ENCODE measurements at places on chromosomes 4 and X.

GRCh38 chr4:148007314-148007760, 275.4 kb downstream of the ARHGAP10 start:
- no peaks in the 10 kb centered on the region for H3K27me3 ChIP-seq
- peak overlapping the region; percentile 69 for H3K27ac ChIP-seq
- peaks cover 36% of the 10 kb centered on the region for H3K4me1 ChIP-seq
- no peaks in the 10 kb centered on the region for H3K36me3 ChIP-seq

- no peaks in the 10 kb centered on the region for H3K36me3 ChIP-seq
- no peak overlapping the region for H3K4me3 ChIP-seq
- no peak overlapping the region for H3K27ac ChIP-seq
These were observed 365.8 kb upstream of the TENM3 start for GRCh38 chr4:181877329-181877848.

- no peak for DNase-seq
- peak overlapping the region; percentile 29 for H3K4me3 ChIP-seq
- H3K4me1 ChIP-seq = no peaks in the 10 kb centered on the region
- H3K36me3 ChIP-seq = no peaks in the 10 kb centered on the region
- H3K27me3 ChIP-seq = no peaks in the 10 kb centered on the region
- H3K27ac ChIP-seq = no peak overlapping the region
These were observed 1.0 kb downstream of the SLITRK4 start for GRCh38 chrX:143634663-143635455.

DNA sequence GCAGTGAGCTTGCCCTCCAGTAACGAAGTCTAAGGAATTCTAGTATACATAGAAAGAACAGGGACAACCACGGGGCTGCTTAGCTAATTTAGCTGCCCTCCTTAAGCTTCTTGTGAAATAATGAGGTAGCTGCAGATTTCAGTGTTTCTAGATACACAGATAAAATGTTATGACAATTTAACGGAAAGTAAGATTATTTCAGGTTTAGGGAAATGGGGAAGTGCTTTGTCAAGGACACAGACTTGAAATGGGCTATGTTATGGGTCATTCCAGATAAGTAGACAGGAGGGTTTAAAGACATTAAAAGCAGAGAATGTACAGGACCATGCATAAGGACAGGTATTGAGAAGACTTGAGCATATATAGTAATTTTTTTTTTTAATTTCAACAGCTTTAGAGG, 34.2 kb upstream of the ZNF518B start:
- H3K27me3 ChIP-seq = no peaks in the 10 kb centered on the region
- no peak overlapping the region for H3K4me3 ChIP-seq
- H3K36me3 ChIP-seq = no peaks in the 10 kb centered on the region
- H3K27ac ChIP-seq = no peak overlapping the region
- H3K4me1 ChIP-seq = no peaks in the 10 kb centered on the region

DNA sequence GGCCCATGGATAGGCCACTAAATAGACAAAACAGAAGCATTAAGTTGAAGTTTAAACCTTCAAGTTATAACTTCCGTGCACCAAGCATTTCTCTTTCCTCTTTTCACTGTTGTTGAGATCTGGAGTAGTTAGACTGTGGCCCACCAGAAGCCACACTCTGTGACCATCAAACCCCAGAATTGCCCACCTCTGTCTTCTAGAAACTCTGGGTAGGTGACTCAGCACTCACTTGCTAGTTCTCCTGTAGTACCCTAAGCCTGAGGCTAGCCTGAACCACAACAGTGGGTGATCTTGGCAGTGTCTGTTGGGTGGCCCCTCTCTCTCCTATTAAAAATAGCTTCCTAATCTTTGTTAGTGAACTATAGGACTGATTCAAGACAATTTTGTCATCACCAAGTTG, 24.6 kb upstream of the CD40LG start:
- H3K27ac ChIP-seq = no peak overlapping the region
- H3K4me1 ChIP-seq = no peaks in the 10 kb centered on the region
- no peak for DNase-seq

- no peaks in the 10 kb centered on the region for H3K27me3 ChIP-seq
- H3K4me1 ChIP-seq = no peaks in the 10 kb centered on the region
- no peak overlapping the region for H3K4me3 ChIP-seq
These were observed 256.1 kb upstream of the ITM2A start for GRCh38 chrX:79623098-79623762.

- H3K4me3 ChIP-seq = no peak overlapping the region
- no peaks in the 10 kb centered on the region for H3K4me1 ChIP-seq
- no peak overlapping the region for H3K27ac ChIP-seq
- no peak for DNase-seq
These were observed 811.6 kb downstream of the GLUD2 start for GRCh38 chrX:121858867-121859647.

- H3K27me3 ChIP-seq = no peaks in the 10 kb centered on the region
- H3K27ac ChIP-seq = no peak overlapping the region
- H3K36me3 ChIP-seq = no peaks in the 10 kb centered on the region
- no peak overlapping the region for H3K4me3 ChIP-seq
- DNase-seq = no peak
These were observed 57.6 kb downstream of the PRDM5 start for GRCh38 chr4:120864969-120865368.

DNA sequence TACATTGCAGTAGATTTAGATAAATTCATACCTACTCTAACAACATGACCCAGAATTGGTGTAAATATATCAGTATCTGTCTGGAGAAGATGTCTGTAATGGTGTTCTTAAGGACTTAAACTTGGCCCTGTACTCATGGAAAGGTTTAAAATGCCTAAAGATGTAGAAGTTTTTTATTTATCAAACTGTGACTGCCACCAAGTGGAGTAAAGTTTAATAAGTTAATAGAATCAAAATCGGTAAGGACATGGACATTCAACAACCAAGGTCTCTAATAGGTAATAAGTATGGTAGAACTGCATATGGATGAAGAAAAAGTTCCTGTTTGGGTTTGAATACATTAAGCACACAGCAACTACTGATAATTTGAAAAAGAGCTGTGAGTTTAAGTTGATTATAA, 474.0 kb upstream of the NDST3 start:
- H3K27ac ChIP-seq = no peak overlapping the region
- H3K4me3 ChIP-seq = no peak overlapping the region
- H3K36me3 ChIP-seq = no peaks in the 10 kb centered on the region
- no peak for DNase-seq
- no peaks in the 10 kb centered on the region for H3K27me3 ChIP-seq

DNA sequence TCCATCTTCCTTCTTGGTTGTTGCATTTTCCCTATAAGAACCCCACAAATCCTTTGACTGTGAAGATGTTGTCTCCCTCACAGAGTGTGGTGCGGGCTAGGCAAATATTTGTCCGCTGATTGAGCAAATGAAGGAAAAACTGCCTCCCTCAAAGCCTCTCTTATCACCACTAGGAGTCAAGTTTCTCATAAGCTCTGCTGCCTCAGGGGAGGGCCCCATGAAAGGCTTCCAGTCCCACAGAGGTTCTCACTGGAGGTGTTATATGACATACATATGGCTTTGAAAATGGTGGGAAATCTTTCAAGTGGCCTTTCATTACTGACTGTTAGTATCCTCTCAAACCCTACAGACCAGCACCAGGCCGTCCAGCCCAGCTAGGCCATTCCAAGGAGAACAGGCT, 9.3 kb downstream of the VGLL1 start:
- H3K27me3 ChIP-seq = no peaks in the 10 kb centered on the region
- H3K4me3 ChIP-seq = no peak overlapping the region
- no peak overlapping the region for H3K27ac ChIP-seq
- no peaks in the 10 kb centered on the region for H3K36me3 ChIP-seq

DNA sequence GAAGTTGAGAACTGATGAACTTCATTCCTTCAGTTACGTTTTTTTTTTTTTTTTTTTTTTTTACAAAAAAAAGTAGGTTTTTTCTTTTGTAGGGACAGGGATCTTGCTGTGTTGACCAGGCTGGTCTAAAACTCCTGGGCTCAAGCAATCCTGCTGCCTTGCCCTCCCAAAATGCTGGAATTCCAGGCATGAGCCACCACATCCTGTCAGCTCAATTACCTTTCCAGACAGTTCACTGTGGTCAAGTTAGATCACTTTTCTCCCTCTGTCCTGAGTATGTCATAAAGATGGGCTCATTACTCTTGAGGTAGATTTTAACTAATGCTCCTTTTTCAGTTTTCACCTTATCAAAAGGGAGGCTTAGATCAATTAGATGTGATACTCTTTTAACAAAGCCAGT, 10.8 kb upstream of the NR3C2 start:
- H3K27ac ChIP-seq = no peak overlapping the region
- no peaks in the 10 kb centered on the region for H3K4me1 ChIP-seq
- no peak for DNase-seq
- no peak overlapping the region for H3K4me3 ChIP-seq

GRCh38 chr4:109011241-109012026, 248.6 kb upstream of the ETNPPL start:
- no peak for DNase-seq
- H3K36me3 ChIP-seq = no peaks in the 10 kb centered on the region
- H3K4me1 ChIP-seq = no peaks in the 10 kb centered on the region

DNA sequence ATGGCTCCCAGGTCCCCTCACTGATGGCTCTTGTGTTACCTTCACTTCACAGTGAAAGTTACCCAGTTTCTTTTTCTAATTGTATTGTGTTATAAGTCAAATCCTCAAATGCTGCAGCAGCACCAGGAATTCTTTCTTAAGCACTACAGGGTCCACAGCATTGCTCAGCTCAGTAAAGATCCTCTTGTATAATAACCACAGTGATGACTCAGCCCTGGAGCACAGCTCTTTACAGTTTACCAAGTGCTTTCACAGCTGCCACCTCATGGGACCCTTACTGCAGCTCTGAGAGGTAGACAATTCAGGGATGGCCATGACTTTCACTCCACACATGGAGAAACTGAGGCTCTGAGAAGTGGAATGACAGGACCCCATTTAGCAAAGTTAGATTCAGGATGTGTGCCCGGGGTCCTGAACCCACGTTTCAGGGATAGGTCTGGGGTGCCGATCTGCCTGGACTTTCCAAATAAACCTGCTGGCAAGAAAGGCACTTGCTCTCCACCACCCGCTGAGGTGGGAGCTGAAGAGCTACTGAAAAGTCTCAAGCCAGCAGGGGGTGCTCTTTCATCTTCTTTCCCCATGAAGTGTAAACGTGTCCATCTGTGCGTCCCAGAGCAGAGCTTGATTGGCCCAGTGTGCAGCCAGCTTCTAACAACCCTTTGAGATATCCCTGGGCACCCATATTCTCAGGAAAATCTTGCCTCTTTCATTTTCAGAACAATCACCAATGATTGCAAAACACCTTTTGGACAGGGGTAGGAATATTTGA, 35.7 kb upstream of the GABRQ start:
- no peaks in the 10 kb centered on the region for H3K4me1 ChIP-seq
- H3K27ac ChIP-seq = no peak overlapping the region
- no peak for DNase-seq
- no peaks in the 10 kb centered on the region for H3K36me3 ChIP-seq
- H3K4me3 ChIP-seq = no peak overlapping the region
- no peaks in the 10 kb centered on the region for H3K27me3 ChIP-seq

- no peak for DNase-seq
- no peaks in the 10 kb centered on the region for H3K36me3 ChIP-seq
- H3K4me3 ChIP-seq = no peak overlapping the region
- H3K4me1 ChIP-seq = no peaks in the 10 kb centered on the region
These were observed 38.5 kb downstream of the HPGD start for GRCh38 chr4:174483792-174484191.

DNA sequence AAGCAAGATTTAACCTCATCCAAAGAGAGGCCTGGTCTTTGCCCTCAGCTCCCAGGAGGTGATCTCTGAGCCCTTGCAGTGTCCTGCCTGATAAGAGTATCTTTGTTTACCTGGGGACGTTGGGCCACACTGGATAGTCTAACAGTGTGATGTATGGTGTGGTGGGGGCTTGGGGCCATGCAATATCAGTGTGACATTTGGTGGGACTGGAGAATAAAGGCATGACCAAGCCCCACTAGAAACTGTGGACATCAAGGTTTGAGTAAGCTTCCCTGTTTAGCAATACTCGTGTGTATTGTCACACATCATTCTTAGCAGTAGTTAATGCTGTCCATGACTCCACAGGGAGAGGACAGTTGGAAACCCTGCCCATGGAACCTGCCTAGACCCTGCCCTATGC, 34.4 kb downstream of the BBS12 start:
- H3K27ac ChIP-seq = no peak overlapping the region
- H3K4me1 ChIP-seq = no peaks in the 10 kb centered on the region
- H3K4me3 ChIP-seq = no peak overlapping the region
- H3K36me3 ChIP-seq = no peaks in the 10 kb centered on the region
- no peaks in the 10 kb centered on the region for H3K27me3 ChIP-seq

GRCh38 chr4:111535792-111536191, 609.5 kb upstream of the FAM241A start:
- no peak overlapping the region for H3K4me3 ChIP-seq
- H3K36me3 ChIP-seq = no peaks in the 10 kb centered on the region
- H3K27ac ChIP-seq = no peak overlapping the region

DNA sequence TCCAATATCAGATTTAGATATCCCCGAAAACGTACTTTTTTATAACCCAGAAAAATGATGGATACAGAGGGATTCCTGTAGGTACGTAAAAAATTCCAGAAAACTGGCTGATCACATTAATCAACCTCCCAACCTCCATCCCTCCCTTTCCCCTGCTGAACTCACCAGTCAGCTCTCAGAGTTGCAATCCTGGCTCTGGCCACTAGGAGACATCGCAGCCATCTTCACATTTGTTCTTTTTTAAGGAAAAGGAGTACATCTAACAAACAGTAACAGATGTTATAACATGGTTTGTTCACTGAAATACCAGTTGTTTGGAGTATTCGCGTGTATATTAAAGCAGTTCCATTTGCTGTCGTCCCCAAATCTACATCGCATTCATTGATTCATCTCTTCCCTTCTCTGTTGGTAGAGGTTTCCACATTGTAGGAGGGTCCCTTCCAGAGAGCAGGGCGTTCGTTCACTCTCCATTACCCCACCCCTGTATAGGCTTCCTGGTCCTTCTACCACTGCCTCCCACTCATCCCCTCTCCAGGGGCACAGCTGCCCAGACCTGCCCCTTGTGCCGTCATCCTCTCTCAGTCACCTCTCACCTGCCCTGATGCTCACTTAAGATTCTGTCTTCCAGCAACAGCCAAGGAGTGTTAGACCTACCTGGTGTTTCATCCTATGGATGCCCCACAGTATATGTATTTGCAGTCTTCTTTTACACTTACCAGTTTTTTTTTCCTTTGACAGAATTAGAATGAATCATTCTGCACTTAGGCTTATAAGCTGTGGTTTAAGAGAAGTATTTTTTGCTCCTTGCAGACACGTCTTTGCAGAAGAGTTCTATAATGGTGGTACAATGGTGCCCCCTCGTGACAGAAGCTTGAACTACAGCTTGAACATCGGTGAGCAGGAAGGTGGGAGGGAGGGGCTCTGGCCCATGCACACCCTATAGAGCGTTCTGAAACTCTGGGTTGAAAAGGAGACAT, 36.8 kb upstream of the RAB40AL start:
- no peaks in the 10 kb centered on the region for H3K27me3 ChIP-seq
- no peaks in the 10 kb centered on the region for H3K4me1 ChIP-seq
- no peaks in the 10 kb centered on the region for H3K36me3 ChIP-seq
- no peak for DNase-seq
- no peak overlapping the region for H3K27ac ChIP-seq
- H3K4me3 ChIP-seq = no peak overlapping the region

GRCh38 chrX:100599456-100599855, 14.7 kb downstream of the TNMD start:
- H3K4me3 ChIP-seq = no peak overlapping the region
- no peak overlapping the region for H3K27ac ChIP-seq
- no peak for DNase-seq

GRCh38 chrX:143082537-143082936, 56.8 kb downstream of the SPANXN4 start:
- H3K36me3 ChIP-seq = no peaks in the 10 kb centered on the region
- no peak overlapping the region for H3K27ac ChIP-seq
- H3K4me3 ChIP-seq = no peak overlapping the region
- no peak for DNase-seq
- no peaks in the 10 kb centered on the region for H3K4me1 ChIP-seq

- no peak for DNase-seq
- no peaks in the 10 kb centered on the region for H3K27me3 ChIP-seq
- H3K36me3 ChIP-seq = peaks cover 14% of the 10 kb centered on the region
- peaks cover 26% of the 10 kb centered on the region for H3K4me1 ChIP-seq
These were observed 763 bp downstream of the PYURF start for GRCh38 chr4:88522702-88523324.

Data from right atrium auricular region (tissue), 2 donors.